ENCODE measurements at places on chromosomes 13 and 19.

- DNase-seq = no peak
Observed at GRCh38 chr19:33278023-33278402, 24.3 kb downstream of the CEBPA start.

- no peak for DNase-seq
Observed at GRCh38 chr13:41137241-41137640, 4.6 kb upstream of the KBTBD6 start.

DNA sequence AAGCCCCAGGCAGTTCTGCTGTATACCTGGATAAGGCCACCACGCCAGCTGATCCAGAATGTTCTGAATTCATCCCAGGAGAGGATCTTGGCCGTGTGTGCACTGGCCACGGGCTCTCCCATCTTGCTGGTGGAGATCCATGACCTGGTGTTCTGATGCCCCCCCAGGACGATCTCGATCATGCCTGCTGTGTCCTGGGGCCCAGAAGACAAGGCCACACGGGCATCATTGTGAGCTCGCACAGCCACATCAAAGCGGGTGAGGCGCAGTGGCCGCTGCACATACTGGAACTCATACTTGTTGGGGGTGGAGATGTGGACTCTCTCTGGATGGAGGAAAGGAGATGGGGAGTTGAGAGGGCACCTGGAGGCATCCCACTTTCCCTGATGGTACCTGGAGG, 40.1 kb downstream of the F2RL3 start:
- DNase-seq = no peak

DNA sequence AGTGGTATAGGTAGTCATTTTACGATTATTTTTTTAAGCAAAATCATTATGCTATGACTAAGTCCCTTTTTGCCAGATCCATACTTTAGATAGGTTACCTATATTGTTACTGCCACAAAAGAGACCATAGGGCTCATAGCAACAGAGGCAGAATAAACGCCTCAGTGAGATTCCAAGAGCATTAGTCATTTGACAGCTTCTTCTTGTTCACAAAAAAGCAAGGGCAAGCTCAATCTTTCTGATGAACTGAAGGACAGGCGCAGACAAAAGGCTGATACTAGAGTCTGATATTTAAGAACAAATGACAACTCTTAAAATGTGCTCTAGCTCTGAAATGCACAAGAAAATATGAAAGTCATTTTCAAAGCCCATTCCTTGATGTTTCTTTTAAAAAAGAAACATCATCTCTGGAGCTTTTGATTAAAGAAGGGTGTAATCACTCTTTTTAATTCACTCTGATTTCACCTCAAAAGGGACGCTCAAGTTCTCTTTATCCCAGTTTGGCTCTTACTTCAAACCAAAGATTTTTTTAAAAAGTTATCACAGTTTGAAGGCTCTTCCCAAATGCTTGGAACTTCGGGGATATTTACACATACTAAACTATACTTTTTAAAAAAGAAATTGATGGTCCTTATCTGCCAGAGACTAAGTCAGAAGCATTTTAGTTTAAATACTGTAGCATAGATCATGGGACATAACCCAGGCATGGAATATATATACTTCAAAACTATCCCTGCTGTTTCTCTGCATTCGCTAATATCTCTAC, 187.2 kb downstream of the EFNB2 start:
- DNase-seq = no peak

- DNase-seq = no peak
Observed at GRCh38 chr13:111659842-111660241, 339.4 kb downstream of the TEX29 start.

- DNase-seq = no peak
Observed at GRCh38 chr19:1041835-1042685, 2.2 kb downstream of the ABCA7 start.

DNA sequence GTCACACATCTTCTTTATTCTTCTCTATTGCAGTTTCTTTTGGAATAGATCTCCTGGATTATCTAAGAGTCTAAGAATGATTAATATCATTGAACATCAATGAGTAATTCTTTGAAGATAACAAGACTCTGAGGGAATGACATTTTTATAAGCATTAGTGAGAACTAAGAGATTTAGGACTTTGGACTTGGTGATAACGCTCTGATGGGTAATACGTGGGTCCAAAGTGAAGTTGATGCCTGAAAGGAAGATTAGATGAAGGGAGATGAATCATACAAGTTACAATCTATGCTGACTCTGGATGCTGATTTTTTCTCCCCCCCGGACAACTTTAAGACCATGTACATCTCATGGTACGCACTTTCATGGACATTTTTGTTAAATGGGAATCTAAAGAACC, 364.5 kb downstream of the GPC5 start:
- DNase-seq = no peak

DNA sequence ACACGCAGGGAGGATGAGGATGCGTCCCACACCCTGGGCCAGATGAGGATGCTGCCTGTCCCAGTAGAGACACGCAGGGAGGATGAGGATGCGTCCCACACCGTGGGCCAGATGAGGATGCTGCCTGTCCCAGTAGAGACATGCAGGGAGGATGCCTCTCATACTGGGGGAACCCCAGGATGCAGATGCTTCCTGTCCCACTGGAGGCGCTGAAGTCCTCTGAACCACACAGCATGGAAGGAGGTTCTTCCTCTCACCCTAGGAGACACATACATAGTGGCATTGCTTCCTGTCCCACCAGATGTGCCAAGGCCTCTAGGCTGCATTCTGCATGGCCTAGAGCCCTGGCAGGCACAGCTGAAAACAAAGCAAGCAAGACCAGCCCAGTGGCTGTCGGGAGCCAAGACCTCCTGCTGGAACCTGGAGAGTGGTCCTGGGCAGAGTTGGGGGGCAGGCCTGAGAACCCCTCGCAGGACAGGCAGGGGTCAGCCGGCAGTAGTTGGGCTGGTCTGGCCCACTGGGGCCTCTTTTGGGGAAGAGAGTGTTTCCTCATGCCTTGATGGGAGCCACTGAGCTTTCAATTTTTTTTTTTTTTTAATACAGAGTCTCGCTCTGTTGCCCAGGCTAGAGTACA, 4.3 kb downstream of the HPN start:
- DNase-seq = no peak

DNA sequence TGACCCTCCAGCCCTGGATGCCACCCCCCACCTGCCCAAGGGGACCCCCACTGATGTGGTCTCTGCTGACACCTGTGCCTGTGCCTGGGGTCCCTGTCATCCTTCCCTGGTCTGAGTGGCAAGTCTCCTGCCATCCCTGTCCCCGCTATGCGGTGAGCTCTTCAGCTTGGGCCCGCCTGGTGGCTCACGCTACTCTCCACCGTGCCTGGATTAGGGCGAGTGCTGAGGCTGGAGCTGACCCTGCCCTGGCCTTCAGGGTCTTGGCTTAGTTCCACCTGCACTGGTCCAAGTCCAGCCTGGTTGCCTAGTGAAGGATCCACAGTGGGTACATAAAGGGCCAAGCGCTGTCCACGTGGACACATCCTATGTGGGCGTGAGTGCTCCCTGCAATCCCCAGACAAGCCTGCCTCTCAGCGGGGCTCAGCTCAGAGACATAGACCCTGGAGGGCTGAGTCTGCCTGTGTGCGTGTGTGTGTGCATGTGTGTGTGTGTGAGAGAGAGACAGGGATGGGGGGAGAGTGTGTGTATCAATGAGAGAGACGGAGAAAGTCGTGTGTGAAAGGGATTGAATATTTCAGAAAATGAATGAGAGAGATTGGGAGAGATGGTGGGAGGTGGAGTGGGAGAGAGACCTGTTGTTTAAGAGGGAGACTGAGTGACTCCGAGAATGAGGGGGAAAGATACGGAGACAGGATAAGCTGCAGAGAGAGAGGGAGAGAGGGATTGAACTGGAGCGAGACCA, 22.1 kb downstream of the WTIP start:
- no peak for DNase-seq

DNA sequence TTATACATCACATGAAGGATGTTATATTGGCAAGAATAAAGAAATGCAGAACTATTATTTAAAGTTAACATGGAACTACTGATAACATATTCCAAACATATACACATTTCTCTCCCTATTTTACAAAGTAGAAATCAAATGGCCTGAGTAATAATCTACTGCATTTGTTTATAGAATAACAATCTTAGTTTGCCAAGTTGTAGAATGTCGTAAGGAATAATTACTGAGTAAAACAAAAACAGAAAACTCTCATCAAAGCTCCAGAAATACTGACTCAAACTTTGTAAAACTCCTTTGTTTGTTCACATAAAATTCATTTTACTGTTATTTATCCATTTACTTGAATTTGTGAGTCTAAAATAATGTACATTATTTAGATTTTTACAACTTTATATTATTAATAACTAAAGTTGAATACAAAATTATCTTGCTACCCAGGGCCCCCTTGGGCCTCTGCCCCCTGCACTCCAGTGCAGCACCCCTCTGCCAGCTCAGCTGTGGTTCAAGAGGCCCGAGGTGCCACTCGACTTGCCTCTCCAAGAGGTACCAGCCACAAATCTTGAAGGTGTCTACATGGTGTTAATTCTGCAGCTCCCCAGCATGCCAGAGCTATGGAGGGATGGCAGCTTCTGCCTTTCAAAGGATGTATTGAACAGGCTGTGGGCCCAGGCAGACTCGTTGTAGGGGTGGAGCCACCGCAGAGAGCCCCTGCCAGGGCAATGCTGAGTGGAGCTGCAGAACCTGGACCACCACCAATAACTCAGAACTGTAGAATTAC, 2819.7 kb downstream of the PCDH9 start:
- no peak for DNase-seq

GRCh38 chr13:109875746-109876145, 89.4 kb upstream of the IRS2 start:
- no peak for DNase-seq

DNA sequence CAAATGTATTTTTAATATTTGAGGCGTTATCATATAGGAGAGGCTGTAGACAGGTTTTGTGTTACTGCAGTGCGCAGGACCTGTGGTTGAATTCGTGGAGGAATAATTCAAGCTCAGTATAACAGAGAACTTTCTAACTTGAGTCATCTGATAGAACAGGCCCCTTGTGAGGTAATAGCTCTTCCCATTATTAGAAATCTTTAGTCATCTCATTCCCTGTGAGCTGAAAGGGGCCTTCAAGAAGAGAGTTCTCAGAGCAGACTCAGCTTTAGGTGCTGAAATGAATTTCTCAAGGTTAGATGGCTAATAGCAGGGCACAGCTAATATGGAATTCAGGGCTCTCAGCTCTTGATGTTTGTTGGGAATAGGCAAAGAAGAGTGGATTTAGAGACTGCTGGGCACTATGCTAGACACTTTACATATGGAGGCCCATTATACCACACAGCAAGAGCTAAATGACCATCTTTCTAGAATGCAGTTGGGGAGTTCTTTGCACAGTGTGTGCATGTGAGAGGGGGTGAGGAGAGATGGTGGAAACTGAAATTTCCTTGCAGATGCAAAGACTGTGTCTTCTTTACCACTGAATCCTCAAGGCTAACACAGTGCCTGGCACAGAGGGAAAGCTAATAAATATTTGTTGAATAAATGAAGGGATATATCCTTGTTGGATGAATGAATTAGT, 89.5 kb downstream of the DGKH start:
- DNase-seq = no peak

DNA sequence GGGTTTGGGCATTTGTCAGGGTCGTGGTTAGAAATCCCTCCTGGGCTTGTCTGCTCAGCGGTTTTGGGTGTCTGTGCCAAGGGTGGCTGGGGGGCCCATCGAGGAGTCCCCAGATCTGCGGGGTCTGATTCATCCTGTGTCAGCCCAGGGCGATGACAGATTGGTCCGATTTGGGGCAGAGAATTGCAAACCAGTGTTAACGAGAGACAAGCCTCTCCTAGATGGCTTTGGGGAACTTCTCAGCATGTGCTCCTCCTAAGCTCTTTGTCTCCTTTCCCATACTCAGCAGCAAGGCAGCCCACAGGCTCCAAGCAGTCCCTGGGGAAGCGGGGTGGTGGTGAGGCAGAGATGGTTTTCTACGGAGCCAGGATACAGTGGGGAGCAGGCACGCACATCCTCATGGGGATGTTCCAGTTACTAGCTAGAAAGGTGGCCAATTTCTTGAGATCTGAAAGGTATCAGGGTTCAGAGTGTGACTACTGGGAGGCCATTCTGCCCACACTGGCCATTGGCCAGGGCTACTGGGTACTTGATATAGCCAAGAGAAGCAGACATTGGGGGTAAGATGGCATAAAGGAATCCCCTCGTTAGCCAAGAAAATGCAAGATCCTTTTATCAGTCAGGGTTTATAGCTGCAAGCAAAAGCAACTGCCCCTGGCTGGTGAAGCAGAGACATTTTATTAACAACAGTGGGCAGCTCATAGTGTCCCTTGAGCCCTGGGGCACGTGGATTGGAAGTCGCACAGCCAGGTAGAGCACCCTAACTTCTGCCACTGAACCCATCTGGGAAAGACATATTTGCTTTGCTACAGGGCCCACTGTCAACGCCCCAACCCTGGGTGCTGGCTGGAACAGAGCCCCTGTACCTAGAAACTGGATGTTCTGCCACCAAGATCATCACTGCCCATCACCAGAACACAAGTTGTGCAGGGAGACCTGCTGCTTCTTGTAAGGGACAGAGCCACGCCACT, 63.6 kb downstream of the RGCC start:
- no peak for DNase-seq

GRCh38 chr19:31803835-31804446, 454.7 kb upstream of the TSHZ3 start:
- no peak for DNase-seq

DNA sequence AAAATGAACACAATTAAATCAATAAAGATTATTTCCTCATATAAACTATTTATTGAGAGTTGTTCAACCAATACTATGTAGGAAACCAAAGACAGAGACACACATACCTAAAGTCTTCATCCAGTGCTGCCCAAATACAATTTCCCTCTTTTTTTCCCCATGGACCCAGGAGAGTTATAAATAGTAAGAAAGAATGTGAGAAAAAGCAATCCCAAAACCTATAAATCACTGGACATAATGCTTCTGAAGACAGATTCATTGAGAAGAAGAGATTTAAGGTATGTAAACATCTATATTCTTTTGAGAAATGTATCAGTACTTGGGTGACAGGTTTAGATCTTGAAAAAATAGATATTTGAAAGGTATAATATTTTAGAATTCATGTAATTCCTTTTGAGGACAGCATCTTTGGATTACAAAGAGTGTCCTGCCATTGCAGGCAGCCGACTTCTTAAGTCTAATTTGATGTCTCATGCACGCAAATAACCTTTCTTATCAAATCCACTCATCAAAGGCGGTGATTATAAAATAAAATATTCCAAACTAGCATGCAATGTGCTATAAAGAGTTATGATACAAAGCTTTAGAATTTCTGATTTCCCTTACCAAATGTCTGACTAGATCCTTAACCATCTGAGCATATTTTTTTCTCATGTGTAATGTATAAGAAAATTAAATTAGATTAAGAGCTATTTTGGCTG, 739.4 kb downstream of the LIG4 start:
- no peak for DNase-seq

DNA sequence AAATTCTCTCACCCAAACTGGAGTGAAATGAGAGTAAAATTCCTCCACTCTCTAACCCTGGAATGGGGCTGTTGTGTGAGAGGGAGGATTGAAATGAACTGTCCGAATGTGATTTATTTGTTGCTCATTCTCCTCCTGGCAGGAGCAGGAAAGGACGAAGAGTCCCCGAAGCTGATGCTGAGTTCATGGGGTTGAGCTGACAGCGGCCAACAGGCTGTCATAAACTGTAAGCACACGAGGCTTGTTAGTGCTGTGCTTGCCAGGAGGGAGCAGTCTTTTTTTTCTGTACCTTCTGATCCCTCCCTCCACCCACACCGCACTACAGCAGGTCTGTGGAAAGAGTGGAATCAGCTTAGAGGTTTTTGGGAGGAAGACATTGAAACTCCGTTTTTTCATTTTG, 33.1 kb upstream of the ZNF331 start:
- DNase-seq = no peak

- no peak for DNase-seq
Observed at GRCh38 chr13:59750860-59751259, 412.9 kb downstream of the DIAPH3 start.

GRCh38 chr13:39217471-39217870, 179.2 kb downstream of the NHLRC3 start:
- DNase-seq = no peak
